ENCODE measurements at places on chromosomes 7 and 10.

- no peak for DNase-seq
These were observed 136.0 kb downstream of the RAPGEF5 start for GRCh38 chr7:22220941-22221340.

DNA sequence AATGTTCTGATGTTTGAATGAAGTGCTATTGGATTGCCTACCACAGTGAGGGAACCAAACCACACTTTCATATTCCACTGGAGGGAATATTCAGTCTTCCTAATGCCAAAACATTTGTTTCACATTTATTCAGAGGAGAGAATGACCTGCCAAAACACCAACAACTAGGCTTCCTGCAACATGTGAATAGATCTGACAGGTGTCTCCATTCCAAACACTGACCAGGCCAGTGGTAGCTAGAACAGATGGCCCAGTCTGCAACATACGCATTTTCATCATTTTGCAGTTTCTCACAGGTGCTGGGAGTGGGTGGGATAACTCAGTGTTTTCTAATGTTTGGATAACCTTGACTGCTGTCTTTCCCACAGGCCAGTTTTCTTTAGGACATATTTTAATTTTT, 110.0 kb downstream of the RELN start:
- DNase-seq, result no peak

GRCh38 chr7:47516386-47516785, 65.5 kb downstream of the TNS3 start:
- no peak for DNase-seq

- DNase-seq, result no peak
These were observed 15.0 kb downstream of the MORN4 start for GRCh38 chr10:97618285-97618684.

DNA sequence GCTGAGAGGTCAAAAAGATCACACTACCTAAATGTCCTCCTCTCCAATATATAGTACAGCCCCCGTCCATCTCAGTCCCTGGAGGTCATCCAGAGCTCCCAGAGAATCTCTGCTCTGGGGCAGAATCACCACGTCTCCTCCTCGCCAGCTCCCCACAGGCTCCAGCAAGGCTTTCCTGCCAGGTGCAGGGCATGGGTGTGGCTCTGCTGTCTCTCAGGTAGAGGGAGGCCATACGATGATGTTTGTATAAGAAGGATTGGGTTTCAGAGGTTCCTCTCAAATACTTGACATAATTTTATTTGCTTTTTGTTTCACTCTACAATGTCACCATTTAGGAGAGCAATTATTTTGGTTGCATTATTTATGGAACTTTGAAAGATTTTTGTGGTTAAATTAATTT, 98.3 kb upstream of the PRSS58 start:
- no peak for DNase-seq

GRCh38 chr7:10429511-10429910, 544.2 kb upstream of the PHF14 start:
- no peak for DNase-seq

DNA sequence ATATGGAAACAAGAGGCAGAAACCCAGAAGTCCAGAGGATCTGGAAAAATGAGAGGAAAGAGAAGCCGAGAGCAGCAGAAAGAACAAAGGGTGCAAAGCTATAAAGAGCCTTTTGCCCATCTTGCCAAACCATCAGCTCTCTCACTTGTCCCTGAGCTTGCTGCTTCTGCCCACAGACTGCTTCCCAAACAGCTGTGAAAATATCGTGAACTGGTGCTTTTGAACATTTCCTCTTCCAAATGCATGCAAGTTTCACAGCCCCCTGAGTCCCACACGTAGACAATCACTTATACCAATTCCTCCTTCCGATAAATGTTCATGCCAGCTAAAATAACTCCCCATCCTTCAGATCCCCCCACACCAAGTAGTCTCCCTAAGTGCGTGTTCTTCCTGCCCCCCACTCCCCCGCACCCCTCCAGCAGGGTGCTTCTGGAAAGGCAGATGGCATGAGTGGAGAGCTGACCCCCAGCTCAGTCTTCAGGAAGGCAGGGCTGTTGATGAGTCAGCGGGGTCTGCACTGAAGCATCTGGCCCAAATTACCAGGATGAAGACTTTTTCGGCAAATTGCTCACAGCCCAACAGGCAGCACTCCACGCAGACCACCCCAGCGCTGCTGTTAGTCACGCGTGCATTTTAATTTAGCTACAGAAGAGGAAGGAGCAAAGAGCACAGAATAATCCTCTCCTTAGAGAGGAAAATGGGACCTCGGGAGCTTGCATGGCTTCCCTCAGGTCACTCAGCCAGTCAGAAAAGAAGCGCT, 76.1 kb upstream of the KCNMA1 start:
- peak; percentile 69 for DNase-seq

- DNase-seq, result no peak
These were observed 24.4 kb downstream of the GSDME start for GRCh38 chr7:24732646-24733413.

- no peak for DNase-seq
These were observed 1.2 kb downstream of the CYP2E1 start for GRCh38 chr10:133528296-133528844.

- DNase-seq, result no peak
These were observed 57.7 kb upstream of the FAM20C start for GRCh38 chr7:134561-135256.

- no peak for DNase-seq
These were observed 15.2 kb upstream of the FBXW4 start for GRCh38 chr10:101710059-101710695.

DNA sequence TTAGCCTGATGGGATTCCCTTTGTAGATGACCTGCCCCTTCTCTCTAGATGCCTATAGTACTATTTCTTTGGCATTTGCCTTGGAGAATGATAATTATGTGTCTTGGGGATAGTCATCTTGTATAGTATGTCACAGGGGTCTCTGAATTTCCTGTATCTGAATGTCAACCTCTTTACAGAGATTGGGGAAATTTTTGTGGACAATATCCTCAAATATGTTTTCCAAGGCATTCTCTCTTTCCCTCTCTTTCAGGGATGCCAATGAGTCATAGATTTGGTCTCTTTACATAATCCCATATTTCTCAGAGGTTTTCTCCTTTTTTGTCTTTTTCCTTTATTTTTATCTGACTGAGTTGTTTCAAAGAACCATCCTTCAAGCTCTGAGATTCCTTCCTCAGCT, 99.4 kb downstream of the CTNNA3 start:
- no peak for DNase-seq

- DNase-seq, result no peak
These were observed 78.8 kb downstream of the DNMBP start for GRCh38 chr10:99930731-99931550.

DNA sequence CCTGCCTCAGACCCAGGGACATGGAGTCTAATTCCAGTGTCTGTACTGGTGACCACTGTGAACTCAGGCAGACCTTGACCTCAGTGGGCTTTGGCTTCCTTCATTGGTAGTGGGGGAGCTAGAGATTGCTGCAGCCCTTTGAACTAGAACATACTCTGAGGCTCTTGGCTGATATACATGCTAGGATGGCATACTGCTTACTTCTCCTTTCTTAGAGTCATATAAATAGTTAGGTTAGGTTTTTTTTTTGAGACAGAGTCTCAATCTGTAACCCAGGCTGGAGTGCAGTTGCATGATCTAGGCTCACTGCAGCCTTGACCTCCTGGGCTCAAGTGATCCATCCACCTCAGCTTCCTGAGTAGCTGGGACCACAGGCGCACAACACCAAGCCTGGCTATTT, 49.7 kb downstream of the TMEM178B start:
- no peak for DNase-seq

GRCh38 chr7:121499624-121500023, 103.5 kb upstream of the FAM3C start:
- no peak for DNase-seq

DNA sequence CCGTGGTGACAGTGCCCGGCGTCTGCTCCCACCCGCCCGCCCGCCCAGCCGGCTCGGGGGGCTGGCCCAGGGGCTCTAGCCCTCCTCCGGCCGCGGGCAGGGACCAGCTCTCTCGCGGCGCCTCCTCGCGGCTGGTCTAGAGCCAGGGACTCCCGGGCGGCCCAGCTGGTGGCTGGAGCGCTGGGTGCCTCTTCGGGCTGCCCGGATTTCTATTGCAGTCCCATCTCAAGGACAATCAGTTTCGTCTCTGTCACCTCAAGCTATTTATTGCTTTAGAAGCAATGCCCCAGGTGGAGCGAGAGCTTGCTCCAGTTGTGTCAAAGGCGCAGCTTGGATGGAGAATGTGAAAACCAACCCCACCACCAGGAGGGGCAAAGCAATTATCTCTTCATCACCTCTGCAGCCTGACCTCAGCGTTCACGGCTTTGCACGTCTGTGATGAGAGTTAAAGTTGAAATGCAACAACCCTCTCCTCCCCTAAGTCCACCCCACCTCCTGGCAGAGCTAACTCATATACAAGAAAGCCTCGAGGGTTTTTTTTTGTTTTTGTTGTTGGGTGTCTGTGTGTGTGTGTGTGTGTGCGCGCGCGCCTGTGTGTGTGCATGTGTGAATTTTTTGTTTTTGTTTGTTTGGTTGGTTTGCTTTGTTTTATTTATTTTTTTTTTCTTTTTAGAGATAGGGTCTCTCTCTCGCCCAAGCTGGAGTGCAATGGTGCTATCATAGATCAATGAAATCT, at the start of gene ITGA8:
TSS of gene ITGA8 (minus strand) at position 24 of the 736 bp plus-strand sequence. CDS start 151 bp downstream, outside the sequence.
- DNase-seq, result no peak

DNA sequence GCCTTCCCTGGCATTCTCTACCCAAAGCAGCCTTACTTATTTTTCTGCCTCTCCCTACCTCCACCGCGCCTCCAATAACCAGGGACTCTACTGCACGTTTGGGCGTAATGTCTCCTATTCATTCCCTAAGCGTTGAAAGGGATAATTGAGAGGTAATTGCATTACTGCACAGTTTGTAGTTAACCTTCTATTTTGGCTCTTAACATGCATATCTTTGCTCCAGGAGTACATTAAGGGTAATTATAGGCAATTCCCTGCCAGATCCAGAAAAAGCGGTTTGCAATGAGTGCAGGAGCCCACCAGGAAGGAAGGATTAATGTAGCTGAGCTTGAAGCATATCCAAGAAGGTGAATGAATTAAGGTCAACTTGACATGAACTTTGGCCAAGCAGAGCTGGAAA, 558.4 kb downstream of the TYW1 start:
- DNase-seq, result no peak

- no peak for DNase-seq
These were observed 730.0 kb upstream of the IGFBP3 start for GRCh38 chr7:46651070-46651469.

DNA sequence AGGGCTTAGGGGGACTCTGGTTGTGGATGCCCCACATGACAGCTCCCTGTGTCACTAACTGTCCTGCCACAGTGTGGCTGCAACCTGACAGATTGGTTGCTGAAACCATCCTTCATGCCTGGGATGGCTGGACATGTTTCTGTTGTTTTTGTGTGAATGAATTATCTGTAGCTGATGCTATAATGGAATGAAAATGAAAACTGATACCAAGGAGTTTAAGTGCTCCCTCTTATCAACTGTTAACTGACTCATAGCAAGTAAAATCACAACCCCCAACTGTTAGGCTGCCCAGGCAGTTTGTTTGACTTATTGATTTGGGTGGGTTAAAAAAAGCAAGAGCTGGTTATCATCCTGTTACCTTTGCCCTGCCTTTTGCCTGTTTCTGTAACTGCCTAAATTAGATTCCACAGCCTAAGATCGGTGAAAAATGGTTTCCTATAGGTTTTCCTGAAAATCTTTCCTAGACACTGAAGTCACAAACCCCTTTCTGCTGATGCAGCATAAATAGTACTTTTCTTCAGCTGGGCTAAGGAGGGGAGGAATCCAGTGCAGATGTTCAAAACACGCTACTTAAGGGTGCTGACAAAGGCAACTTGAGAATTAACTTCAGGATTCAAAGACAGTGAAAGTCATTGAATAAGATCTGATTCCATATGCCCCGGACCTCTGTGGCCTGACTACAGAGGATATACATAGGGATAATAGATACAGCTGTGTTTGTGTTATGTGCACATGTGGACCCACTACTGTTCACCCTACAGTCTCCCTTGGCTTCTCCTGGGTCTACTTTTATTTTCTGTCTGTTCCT, 5.7 kb downstream of the FRAT2 start:
- no peak for DNase-seq

- DNase-seq, result no peak
These were observed 153.3 kb downstream of the STK31 start for GRCh38 chr7:23863209-23863787.

- no peak for DNase-seq
These were observed 710 bp upstream of the C10orf105 start for GRCh38 chr10:71720288-71720687.

DNA sequence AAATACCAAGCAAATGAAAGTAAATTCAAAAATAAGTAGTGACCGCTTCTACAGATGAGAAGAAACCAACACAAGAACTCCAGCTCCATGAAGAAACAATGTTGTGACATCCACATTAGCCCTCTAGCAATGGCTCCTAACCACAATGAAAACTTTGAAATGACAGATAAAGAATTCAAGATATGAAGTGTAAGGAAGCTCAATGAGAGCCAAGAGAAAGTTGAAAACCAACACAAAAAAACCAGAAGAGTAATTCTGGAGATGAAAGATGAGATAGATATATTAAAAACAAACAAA, 68.2 kb upstream of the DDC start:
- no peak for DNase-seq

- no peak for DNase-seq
These were observed 875.8 kb upstream of the KCND2 start for GRCh38 chr7:119397156-119397555.

DNA sequence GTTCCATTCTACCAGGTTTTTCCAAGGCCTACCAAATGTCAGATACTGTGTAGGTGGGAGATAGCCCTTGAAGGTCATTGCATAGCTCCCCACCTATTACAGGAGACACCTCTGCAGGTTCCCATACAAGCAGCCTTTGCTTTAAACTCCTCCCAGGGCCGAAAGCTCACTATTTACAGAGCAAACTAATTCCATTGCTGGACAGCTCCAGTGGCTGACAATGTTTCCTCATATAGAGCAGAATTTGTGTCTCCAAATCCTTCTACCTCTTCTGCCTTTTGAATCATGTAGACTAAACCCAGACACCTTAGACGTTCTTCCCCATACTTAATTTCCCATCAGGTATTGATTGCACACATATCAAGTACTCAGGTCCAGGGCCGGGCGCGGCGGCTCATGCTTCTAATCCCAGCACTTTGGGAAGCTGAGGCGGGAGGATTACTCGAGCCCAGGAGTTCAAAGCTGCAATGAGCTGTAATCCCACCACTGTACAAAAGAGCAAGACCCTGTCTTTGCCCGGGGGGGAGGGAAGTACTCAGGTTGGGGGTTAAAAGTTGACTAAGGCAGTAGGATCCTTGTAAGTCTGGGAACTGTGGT, 2.1 kb downstream of the CNNM1 start:
- DNase-seq, result no peak

- no peak for DNase-seq
These were observed 37.5 kb downstream of the SMURF1 start for GRCh38 chr7:99106411-99106810.

- no peak for DNase-seq
These were observed 216.6 kb upstream of the YAE1 start for GRCh38 chr7:39349452-39350123.

DNA sequence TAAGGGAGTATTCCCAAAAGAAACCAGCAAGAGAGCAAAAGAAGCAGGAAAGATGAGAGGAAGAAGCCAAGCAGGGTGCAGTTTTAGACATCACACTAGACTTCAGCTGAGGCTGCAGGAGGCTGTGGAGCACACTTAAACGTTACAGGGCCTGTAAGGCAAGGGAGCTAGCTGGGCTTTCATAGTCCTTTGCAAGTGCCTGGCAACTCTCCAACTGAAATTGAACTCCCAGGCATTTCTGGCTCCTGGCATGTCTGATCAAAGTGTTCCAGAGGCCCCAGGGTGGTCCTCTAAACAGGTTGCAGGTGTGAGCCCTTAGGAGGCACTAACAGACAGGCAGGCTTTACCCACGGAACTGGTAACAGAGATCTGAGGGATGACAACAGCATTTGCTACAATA, 750.2 kb downstream of the XPNPEP1 start:
- no peak for DNase-seq

- DNase-seq, result no peak
These were observed 499.7 kb downstream of the CALN1 start for GRCh38 chr7:71912476-71912875.
